ENCODE measurements at places on chromosomes 3 and 15.

- DNase-seq: no peak
Observed at GRCh38 chr3:7204848-7205156, 343.9 kb downstream of the GRM7 start.

GRCh38 chr3:25618028-25618427 lies 46.7 kb downstream of the TOP2B start:
- no peak for DNase-seq

DNA sequence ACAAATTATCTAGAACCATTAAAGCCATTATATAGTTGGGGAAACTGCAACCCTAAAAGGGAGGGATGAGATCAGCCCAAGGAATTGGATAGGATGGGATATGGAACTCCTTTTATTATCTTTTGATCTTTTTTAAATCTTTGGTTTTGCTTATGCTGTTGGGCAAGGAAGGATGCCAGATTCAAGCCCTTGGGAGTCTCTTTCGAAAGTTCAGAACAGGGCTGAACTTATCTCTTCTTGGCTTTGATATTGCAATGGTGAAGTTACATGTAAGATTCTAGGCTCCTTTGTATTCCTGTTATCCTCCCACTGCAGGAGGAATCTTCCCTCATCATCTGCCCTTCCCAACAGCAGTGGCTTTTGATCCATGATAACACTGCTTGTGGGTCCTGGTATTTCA lies 10.0 kb upstream of the SLC22A13 start:
- DNase-seq: no peak

- no peak for DNase-seq
Observed at GRCh38 chr3:177833332-177833731, 636.0 kb upstream of the TBL1XR1 start.

- DNase-seq: no peak
Observed at GRCh38 chr3:176562331-176562730, 635.0 kb downstream of the TBL1XR1 start.

- DNase-seq: no peak
Observed at GRCh38 chr3:173635826-173636225, 238.3 kb downstream of the NLGN1 start.

- DNase-seq: no peak
Observed at GRCh38 chr3:197753263-197753662, 3.6 kb downstream of the FYTTD1 start.

- DNase-seq: peak; percentile 26
Observed at GRCh38 chr3:59212128-59212779, 162.4 kb upstream of the CFAP20DC start.

- no peak for DNase-seq
Observed at GRCh38 chr3:57559526-57559925, 3.5 kb downstream of the PDE12 start.

DNA sequence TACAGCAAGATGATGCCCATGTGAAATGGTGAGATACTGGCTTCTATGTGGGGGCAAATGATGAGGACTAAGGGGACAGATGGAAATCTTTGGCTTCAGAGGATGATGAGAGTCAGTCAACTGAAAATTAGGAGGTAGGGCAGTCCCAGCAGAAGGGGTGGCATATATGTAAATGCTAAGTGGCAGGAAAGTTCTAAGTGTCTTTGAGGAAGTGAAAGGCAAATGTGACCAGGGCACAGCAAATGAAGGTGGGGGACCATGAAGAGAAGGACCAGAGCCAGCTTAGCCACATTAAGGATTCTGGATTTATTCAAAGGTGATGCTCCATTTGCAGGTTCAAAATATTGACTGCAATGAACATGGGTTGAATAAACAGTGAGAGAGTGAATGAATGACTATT lies 29.2 kb upstream of the LIMD1 start:
- no peak for DNase-seq

GRCh38 chr3:37580237-37580636 lies 281.4 kb upstream of the CTDSPL start:
- no peak for DNase-seq

- DNase-seq: no peak
Observed at GRCh38 chr3:196554205-196554604, 14.1 kb downstream of the WDR53 start.

GRCh38 chr15:76338486-76339304 lies 2.1 kb downstream of the ISL2 start:
- DNase-seq: no peak

- DNase-seq: no peak
Observed at GRCh38 chr15:56059716-56060115, 66.3 kb upstream of the NEDD4 start.

GRCh38 chr3:41118461-41119390 lies 80.6 kb upstream of the CTNNB1 start:
- DNase-seq: no peak

GRCh38 chr3:38627956-38628355 lies 21.5 kb downstream of the SCN5A start:
- DNase-seq: no peak

DNA sequence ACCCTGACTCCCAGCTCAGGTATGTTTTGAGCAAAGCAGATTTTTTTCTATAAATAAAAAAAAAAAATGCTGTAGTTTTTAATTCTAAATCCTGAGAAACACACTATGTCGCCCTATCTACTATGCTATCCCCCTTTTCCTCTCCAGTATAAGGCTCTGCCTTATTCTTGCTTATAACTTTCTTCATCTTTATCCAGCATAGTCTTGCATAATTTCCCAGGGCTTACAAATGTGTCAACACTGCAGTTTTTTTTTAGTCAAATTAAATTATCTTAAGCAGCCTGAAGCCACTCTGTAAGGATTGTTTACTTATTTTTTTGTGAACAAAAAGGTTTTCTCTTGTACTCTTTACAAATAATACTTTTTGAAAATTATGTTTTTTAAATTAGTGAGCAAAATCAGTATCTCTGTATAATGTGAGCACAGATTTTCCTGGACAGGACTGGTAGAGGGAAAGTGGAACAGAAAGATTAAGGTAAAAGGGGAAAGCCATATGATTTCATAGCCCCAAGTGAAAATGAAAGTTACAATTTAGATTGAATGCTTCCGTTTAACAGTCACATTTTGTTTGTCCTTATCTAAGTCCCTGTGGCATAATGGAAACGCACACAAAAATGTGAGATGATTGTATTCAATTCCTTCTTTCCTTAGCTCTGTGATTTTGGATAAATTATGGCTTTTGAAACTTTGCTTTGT lies 5.6 kb upstream of the PYDC2 start:
- DNase-seq: no peak

- DNase-seq: no peak
Observed at GRCh38 chr3:190491533-190492054, 22.3 kb upstream of the IL1RAP start.

DNA sequence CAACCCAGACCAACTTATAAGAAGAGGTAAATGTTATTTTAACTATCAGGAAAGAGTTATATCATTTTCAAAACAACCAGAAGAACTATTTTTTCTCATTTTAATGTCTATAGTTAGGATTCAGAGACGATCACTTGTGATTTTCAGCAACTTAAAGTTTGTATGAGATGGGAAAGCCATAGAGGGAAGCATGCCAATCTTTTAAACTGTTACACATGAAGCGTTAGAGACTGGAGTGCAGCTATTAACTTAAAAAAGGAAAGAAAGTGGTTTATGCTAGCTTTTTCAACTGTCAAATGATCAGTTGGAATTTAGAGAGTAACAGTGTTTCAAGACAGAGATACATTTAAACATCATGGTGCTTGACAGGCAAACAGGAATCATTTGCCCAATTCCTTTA lies 91.7 kb upstream of the LPP start:
- no peak for DNase-seq

- DNase-seq: no peak
Observed at GRCh38 chr15:75178938-75179745, 22.5 kb upstream of the C15orf39 start.

- peak; percentile 84 for DNase-seq
Observed at GRCh38 chr3:185744997-185745843, 79.6 kb downstream of the IGF2BP2 start.

GRCh38 chr3:44995142-44995770 lies 19.2 kb downstream of the EXOSC7 start:
- DNase-seq: no peak

GRCh38 chr3:175046601-175047000 lies 187.5 kb downstream of the NAALADL2 start:
- DNase-seq: no peak

GRCh38 chr15:65095011-65095746 lies 18.6 kb downstream of the KBTBD13 start:
- no peak for DNase-seq

DNA sequence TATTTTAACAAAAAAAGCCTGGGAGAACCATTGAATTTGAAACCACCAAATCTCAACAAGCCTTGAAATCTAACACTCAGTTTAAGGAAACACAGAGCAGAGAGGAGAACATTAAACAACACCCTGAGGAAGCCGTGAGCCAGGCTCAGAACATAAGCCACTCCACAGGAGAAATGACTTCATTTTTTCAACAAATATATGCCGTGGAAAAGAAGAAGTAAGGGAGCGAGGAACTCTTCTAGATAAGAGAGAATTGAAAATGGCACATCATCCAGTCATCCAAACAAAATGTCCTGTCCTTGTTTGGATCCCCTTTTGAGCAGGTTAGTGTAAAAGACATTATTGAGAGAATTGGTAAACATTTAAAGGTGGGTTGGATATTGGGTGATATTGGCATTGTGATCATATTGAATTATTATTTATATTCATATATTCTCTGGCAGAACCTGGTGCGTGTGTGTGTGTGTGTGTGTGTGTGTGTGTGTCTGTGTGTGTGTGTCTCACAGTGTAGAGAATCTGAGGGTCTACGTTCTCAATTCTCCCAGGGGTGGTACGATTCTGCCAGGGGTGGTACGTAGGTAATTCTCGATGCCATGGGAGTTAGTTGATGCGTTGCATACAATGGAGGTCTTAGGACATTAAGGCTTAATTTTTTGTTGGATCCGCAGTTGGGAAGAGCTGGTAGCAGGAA lies 94.4 kb downstream of the ST6GAL1 start:
- DNase-seq: no peak

GRCh38 chr3:53534676-53535400 lies 40.4 kb downstream of the CACNA1D start:
- no peak for DNase-seq

- no peak for DNase-seq
Observed at GRCh38 chr3:123080864-123081562, 14.2 kb downstream of the PDIA5 start.

- no peak for DNase-seq
Observed at GRCh38 chr15:34365091-34365825, 1.7 kb downstream of the LPCAT4 start.

- DNase-seq: no peak
Observed at GRCh38 chr15:69407719-69408400, 6.3 kb upstream of the KIF23 start.

DNA sequence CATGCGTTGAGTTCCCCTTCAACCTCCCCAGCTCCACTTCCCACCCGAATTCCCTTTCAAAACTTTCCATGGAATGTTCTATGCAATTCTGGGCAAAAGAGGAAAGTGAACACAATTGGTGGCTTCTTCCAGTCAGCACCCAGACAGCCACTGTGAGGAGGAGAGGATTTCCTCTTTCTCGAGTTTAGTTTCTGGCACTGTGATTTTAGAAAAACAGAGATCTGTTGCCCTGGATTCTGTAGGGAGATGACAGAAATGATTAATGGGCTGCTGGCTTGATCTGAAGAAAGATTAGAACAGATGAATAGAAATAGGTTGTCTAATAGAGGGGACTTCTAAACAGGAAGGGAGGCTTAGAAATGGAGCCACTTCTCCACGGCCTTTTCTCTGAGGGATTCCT lies 172.0 kb downstream of the MCTP2 start:
- DNase-seq: no peak

DNA sequence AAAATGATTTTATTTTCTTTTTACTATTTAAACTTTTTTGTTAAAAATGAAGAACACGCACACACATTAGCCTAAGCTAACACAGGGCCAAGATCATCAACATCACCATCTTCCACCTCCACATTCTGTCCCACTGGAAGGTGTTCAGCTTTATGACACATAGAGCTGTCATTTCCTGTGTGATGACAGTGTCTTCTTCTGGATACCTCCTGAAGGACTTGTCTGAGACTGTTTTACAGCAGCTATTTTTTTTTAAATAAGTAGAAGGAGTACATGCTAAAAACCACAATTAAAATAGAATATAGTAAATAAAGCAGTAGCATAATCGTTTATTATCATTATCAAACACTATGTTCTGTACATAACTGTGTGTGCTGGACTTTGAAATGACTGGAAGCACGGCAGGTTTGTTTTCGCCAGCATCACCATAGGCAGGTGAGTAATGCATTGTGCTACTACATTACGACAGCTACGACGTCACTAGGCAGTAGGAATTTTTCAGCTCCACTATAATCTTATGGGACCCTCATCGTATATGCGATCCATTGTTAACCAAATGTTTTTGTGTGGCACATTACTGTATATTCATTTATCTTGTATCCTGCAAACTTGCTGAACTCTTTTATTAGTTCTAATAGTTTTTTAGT lies 72.8 kb downstream of the KLF15 start:
- no peak for DNase-seq

GRCh38 chr3:69087030-69087791 lies 2.5 kb downstream of the ARL6IP5 start:
- DNase-seq: no peak

GRCh38 chr3:84925571-84925970 lies 33.2 kb upstream of the CADM2 start:
- no peak for DNase-seq

- no peak for DNase-seq
Observed at GRCh38 chr3:194257151-194257621, 93.9 kb downstream of the CPN2 start.

GRCh38 chr3:123299581-123299980 lies 97.8 kb downstream of the SEC22A start:
- DNase-seq: no peak

DNA sequence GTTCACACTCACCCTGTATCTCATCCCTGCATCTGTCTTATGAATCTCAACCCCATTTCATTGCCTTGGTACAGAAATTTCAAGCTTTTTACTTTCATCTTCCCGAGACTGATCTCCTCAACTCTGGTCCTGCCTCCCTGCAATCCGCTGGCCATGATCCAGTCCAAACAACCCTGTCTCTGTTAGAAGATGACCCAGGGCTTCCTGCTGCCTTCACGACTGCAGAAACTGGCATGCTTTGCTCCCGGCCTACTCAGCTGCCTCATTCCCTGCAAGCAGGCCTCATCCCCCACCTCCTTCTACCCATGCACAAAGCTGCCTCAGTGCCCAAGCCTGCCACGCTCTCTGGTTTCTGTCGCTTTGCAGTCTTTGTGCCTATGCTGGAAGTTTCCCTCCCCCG lies 12.4 kb downstream of the HES1 start:
- no peak for DNase-seq

- DNase-seq: no peak
Observed at GRCh38 chr3:4491855-4492207, 1.3 kb upstream of the ITPR1 start.

GRCh38 chr3:153087595-153088566 lies 74.1 kb upstream of the RAP2B start:
- peak; percentile 47 for DNase-seq

Measured in HS-5 (cell line).